Activated gamma-delta T cell treated with anti-CD3 and anti-CD28 coated beads, Interleukin-2, amount 50 U/mL, for 16 hours (primary cell): ENCODE measurements at places on chromosomes 5 and 9.

DNA sequence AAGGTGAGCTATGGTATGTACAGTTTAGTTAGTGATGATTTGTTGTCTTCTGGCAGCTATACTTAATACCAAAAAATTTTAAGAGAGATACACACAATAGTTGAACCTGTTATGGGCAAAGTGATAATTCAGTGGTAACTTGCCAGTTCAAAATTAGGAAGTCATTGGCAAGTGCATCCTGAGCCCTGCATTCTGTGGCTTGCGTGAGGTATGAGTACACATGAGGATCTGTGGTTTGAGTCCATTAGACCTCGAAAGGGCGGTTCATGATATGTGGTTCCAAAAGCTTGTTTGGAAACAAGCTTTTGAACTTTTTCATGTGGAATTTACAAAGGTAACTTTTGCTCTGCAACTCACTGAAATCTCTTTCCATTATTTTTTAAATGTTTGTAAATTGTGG lies 47.0 kb downstream of the GPR21 start:
- no peak for DNase-seq

DNA sequence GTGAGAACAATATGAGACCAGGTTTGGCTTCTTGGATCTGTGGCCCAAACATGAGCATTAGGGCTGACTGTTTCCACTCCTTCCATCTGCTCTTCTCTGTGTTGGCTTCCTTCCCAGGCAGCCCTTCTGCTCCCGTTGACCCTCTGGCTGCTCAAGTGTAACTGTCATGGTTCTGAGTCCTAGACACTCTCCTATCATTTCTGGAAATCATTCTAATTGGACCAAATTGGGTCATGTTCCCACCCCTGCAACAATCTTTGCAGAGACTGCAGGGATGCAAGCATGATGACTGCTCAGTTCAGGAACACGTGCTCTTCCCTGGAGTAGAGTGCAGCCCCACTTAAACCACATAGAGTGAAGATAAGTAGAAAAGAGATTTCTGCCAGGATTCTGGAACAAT lies 741.4 kb downstream of the TAF11L14 start:
- DNase-seq: no peak

GRCh38 chr5:140469259-140469658 lies 67.6 kb downstream of the ANKHD1 start:
- DNase-seq: no peak

DNA sequence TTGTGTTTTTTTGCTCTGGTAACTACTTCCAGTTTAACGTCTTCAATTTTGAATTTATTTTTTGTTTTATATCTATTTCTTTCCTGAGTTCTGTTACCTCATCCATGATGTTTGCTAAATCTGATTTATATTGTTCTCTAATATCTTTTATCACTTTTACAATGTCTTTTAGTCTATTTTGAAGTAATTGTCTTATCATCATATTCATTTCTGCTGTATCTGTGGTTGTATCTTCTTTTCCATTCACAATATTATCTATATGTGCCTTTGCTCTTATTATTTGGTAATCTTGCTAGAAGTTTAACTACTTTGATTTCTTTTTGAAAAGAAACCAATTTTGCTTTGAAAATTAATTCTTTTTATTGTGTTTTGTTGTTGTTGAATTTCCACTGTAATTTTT lies 43.6 kb downstream of the OSMR start:
- DNase-seq: no peak

DNA sequence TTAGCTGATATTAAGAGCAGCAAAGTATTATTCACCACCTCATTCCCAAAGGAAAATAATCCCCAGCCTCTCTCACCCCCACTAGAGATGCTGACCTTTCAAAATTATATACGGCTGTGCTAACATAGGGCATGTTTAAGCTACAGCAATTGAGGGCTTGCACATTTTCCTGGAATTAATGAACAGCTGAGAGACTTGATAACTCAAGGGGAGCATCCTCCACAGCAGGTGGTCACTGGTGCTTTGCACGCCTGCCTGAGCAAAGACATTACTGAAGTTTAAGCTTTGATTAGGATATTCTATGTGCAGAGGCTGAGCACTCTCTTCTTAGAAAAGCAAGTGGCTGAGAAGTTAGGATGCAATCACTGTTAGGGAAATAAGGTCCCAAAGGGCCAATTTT lies 230.9 kb downstream of the FAM114A2 start:
- DNase-seq: no peak

GRCh38 chr9:16398691-16399090 lies 471.8 kb downstream of the BNC2 start:
- DNase-seq: no peak

DNA sequence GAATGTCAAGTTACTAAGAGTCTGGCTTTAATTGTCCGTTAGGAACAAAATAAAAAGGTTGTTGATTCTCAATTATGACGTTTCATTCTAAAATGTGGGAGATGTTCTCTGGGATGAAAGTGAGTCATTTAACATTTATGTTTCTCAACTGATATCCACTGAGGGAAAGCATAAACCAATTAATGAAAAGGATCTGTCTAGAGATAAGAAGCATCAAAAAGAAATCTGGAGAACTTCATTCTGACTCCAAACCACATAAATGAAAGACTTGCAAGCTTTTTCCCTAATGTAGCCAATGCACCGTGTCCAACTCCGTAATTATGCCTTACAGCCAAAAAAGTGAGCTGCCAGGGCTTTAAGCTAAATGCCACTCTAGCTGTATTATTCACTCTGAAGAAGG lies 654.2 kb downstream of the TLE1 start:
- DNase-seq: no peak

DNA sequence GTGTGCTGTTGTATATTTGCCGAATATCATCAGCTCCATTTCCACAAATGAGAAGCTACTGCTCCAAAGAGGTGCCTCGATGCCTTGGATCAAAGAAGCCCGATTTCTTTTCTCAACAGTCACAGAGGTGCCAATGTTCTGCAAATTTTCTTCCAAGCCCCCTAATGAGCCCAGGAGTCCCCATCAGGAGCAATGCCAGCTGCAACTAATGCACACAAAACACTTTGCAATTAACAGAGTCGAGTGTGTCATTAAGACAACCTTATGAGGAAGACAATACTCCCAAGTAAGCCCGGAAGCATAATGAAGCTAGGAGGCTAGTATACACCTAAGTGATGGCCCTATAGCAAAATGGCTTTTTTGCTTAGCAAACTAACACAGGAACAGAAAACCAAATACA lies 247.0 kb downstream of the TRIM32 start:
- no peak for DNase-seq

DNA sequence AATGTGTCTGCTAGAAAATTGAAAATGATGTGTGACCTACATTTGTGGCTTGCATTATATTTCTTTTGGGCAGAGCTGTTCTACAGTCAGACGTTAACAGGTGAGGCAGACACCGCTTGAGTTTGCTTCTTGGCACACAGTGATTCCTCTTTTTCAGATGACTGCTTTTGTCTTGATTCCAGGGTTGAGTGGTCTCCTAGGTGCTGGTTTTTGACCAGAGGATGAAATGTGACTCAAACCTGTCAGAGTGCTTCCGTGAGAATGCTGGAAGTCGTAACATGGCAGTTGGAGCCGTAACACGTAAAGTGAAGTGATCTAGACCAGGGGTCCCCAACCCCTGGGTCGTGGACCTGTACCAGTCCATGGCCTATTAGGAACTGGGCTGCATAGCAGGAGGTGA lies 28.3 kb upstream of the NDFIP1 start:
- DNase-seq: no peak
